ENCODE measurements at places on chromosomes 5 and 9.

DNA sequence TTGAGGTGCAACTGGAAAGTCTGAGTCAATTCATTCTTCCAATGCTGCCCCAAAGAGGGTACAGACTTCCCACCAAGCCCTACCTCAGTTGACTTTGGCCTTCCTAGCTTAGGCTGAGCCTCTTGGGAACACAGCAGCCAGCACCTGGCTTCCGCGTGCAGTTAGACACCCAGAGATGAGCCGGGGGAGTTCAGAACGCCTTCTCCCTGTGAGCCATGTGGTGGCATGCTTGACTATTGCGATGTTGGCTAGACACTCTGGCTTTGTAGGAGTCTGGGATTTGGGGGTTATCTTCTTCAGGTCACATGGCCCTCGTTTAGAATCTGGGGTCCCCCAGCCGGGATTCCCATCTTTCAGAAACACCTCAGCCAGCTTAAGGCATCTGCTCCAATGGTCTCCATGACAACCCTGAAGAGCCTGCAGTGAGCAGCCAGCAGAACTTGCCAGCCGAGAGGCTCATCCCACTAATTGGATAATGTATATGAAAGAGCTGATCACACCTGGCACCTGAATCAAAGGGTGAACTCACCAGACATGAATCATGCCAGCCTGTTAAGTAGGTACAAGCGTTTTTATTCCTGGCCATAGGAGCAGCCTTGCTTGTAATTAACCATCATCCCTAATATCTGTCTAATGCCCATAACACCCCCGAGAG, 167.5 kb downstream of the SYK start:
- no peak for DNase-seq

DNA sequence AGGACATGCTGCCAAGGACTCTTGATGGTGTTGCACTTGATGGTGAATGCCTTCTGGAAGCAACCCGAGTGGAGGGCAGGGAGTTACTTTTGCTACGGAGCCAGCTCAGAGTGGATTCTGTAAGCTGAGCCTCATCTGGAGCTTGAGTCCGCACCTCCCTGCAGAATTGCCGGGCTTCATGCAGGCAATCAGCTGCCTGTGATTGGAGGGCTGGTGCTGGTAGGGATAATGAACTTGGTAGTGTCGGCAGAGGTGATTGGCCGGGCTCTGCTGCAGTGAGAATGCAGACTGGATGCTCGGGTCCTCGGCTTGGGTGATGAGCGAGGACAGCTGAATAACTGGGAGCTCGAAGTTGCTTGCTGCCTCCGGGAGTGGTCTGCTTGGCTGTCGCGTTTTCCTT, 23.1 kb downstream of the SLC25A25 start:
- no peak for DNase-seq

- DNase-seq = no peak
Observed at GRCh38 chr5:151679421-151680155, 7.1 kb downstream of the SPARC start.

- DNase-seq = no peak
Observed at GRCh38 chr5:75281716-75282465, 45.2 kb upstream of the ANKRD31 start.

- DNase-seq = no peak
Observed at GRCh38 chr9:83138422-83139135, 75.6 kb upstream of the RASEF start.

DNA sequence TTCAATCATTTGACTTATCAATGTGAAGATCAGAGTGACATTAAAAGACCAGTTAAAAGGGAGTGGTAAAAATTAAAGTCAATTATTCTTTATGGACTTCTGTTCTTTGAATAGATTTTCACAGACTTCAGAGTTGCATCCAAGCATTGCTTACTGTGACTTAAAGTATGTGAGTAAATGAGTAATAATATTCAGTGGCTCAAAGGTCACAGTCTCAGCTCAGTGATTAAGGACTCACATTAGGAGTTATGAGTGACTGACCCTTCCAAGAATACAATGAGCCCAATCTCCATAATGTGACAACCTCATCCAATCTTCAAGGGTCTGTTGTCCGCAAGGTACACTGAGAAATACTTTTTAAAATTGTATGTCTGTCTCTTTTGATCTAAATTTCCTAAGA, 811.2 kb downstream of the BRINP1 start:
- no peak for DNase-seq

GRCh38 chr9:99852617-99853016, 30.9 kb downstream of the NR4A3 start:
- no peak for DNase-seq

- DNase-seq = no peak
Observed at GRCh38 chr5:172166030-172166826, 21.8 kb downstream of the STK10 start.

- DNase-seq = no peak
Observed at GRCh38 chr5:1543398-1544293, 19.9 kb upstream of the LPCAT1 start.

- DNase-seq = no peak
Observed at GRCh38 chr9:4305065-4305985, 5.5 kb upstream of the GLIS3 start.

DNA sequence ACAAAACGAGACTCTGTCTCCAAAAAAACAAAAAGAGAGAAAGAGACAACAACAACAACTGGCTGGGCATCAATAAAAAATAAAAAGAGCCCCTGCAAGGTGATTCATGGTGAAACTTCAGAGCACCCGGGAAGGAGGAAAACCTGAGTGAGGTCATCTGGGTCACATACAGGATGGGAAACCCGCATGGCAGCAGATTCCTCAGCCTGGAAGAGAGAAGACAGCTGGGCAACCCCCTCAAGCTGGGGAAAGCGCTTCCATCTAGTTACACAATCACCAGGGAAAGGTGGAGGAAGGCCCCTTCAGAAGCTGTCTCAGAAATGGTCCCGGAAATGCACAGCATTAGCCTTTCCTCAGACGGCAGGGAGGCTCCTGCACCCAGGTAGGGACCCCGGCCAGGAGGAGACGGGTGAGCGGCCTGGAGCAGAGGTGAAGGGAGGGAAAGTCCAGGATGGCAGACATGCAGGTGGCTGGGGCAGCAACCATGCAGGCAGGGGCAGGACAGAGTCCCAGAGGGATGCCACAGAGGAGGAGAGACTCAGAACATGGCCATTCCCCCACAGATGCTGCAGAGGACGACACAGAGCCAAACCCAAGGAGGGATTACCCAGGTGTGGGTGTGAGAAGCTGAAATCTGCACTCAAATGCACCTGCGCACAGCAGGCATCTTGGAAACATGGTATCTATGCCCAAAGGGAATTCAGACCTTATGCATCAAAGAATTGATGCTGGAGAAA, 29.4 kb downstream of the CAMSAP1 start:
- no peak for DNase-seq

GRCh38 chr5:74299833-74300232, 340.7 kb downstream of the ENC1 start:
- DNase-seq = no peak

DNA sequence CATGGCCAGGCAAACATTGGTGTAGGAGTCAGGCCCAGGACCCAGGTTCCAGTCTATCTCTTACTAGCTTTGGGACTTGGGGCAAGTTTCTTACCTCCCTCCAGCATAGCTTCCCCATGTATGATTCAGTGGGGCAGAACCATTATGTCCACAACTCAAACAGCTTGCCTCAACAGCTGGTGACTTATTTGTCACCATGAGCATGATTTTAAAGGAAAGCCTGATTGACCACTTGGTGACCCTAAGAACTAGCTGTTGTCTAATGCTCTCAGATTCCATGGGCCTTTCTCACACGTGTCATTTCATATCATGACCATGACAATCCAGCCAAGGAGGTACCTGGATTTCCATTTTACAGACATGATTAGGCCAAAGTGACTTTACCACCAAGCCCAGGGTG, 126.4 kb downstream of the TTLL11 start:
- DNase-seq = no peak

DNA sequence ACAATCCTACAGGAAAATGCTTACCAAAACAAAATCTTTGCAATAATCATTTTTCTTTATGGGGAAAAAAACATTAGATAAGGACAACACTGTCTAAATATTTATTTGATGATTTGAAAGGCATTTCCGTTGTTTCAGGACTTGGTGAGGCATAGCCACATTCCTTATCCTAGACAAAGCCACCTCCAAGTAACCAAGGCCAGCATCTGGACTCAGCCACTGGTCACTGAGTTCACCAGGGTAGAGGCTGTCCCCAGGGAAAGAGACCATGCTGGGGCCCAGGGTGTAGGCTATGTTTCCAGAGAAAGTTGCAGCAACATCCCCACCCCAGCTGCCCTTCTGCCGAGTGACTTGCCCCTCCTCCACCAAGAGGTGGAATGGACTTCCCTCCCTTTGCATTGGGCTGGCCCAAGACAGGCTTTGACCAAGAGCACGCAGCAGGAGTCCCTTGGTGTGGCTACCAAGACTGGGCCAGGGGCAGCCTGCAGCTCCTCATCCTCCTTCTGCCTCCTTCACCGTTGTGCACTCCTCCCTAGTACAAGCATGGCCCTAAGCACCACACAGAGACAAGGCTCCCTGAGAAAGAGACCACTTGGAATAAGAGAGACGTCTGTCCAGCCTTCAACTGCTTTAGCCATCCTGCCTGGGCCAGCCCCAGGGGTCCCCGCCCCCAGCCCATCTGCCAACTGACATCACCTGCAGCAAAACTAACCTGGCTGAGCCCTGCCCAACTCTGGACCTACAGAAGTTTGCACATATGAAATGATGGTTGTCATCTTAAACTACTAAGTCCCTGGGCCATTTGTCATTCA, 68.1 kb upstream of the SPIN1 start:
- no peak for DNase-seq

DNA sequence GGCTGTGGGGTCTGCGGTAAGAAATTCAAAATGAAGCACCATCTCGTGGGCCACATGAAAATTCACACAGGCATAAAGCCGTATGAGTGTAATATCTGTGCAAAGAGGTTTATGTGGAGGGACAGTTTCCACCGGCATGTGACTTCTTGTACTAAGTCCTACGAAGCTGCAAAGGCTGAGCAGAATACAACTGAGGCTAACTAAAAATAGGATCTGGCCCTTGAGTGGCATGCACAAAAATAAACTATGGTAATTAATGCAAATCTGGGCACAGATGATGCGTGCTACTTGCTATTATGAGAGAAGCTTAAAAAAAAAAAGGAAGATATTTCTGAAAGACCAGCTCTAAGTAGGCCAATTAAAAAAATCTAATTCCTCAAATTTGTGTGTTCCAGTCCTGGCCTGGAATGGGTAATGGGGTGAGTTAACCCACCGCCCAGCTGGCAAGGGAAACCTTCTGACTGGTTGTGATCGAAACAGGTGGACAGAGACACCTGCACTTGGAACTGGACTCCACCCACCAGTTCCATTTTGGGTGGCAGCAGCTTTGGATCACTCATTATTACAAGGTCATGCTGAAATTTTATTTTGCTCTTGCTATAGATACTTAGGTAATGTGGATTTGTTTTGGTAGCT, 26.6 kb upstream of the ZBTB34 start:
- DNase-seq = no peak

- no peak for DNase-seq
Observed at GRCh38 chr5:18553269-18553668, 919.0 kb downstream of the TAF11L14 start.

- DNase-seq = no peak
Observed at GRCh38 chr5:169881702-169882303, 98.5 kb downstream of the INSYN2B start.

GRCh38 chr5:128408622-128409021, 129.4 kb downstream of the FBN2 start:
- no peak for DNase-seq

DNA sequence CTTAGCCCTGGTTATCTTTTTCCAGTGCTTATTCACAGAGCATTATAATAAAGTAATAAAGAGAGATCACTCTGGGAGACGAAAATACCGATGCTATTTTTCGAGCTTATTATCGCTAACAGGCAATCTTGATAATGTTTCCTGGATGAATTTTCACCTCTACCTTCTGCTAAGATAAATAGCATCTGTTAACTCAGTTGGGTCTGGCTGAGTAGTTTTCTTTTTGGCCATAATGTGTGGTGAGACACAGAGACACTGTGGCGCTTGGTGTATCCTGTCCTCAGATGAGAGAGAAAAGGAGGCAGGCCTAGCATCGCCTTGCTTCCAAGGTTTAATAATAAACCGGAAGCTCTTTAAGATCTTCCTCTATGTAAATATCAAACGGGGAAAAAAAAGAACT, 46.2 kb upstream of the CDH12 start:
- no peak for DNase-seq

GRCh38 chr9:130382636-130383349, 62.0 kb upstream of the ASS1 start:
- DNase-seq = no peak

DNA sequence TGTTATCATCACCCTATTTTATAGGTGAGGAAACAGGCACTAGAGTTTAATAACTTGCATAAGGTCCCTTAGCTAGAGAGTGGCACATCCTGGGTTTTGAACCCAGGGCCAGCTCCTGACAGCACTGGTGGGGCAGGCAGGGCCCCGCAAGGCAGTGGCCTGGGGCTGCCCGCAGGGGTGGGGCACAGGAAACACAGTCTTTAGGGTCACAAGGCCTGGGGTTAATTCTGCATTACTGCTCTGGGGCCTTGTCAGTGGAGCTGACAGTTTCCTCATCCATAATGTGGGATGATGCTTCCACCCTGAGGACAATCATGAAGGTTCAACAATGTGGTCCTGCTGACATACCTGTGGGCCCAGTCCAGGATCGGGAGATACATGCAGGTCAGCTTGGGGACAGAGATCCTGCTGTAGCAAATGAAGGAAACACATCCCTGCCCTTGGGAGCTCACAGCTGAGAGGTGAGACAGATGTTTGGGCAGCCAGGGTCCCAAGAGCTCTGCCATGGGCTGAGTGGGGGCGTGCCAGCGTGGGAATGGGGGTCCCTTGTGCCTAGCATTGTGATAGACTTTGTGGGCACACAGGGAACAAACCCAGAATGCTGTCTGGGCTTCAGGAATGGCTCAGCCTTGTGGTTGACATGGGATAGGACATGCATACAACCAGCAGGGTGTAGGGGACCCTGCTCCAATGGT, 14.7 kb downstream of the FGF18 start:
- DNase-seq = no peak

- no peak for DNase-seq
Observed at GRCh38 chr5:53713978-53714666, 153.7 kb downstream of the NDUFS4 start.

- DNase-seq = no peak
Observed at GRCh38 chr5:91977579-91977978, 594.5 kb upstream of the ARRDC3 start.

GRCh38 chr5:168135897-168136296, 155.5 kb upstream of the WWC1 start:
- no peak for DNase-seq

All from stimulated activated CD4-positive, alpha-beta T cell treated with anti-CD3 and anti-CD28 coated beads, Interleukin-2, amount 100 ng/mL, for 24 hours (primary cell).